ENCODE measurements at places on chromosomes 1 and 21.

DNA sequence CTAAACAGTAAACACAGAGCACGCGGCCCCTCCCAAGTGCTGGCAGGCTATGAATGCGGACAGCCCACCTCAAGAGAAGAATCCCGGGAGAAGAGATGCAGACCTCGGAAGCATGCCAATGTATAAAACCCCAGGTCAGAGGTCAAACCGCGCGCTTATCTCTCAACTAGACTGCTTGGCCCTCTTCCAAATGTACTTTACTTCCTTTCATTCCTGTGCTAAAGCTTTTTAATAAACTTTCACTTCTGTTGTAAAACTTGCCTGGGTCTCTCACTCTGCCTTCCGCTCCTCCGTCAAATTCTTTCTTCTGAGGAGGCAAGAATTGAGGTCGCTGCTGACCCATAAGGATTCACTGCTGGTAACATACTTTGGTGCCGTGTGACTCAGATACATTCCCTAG, 216.0 kb downstream of the S1PR1 start:
- no peak for DNase-seq

GRCh38 chr1:16720351-16721223, 19.7 kb upstream of the RNU1-4 start:
- no peak for DNase-seq

- DNase-seq: no peak
These were observed 42.3 kb downstream of the MAN1C1 start for GRCh38 chr1:25658791-25659431.

- DNase-seq: no peak
These were observed 75.5 kb downstream of the CAMK2N1 start for GRCh38 chr1:20410503-20410902.

- DNase-seq: no peak
These were observed 18.3 kb upstream of the PLEKHA6 start for GRCh38 chr1:204377800-204378668.

DNA sequence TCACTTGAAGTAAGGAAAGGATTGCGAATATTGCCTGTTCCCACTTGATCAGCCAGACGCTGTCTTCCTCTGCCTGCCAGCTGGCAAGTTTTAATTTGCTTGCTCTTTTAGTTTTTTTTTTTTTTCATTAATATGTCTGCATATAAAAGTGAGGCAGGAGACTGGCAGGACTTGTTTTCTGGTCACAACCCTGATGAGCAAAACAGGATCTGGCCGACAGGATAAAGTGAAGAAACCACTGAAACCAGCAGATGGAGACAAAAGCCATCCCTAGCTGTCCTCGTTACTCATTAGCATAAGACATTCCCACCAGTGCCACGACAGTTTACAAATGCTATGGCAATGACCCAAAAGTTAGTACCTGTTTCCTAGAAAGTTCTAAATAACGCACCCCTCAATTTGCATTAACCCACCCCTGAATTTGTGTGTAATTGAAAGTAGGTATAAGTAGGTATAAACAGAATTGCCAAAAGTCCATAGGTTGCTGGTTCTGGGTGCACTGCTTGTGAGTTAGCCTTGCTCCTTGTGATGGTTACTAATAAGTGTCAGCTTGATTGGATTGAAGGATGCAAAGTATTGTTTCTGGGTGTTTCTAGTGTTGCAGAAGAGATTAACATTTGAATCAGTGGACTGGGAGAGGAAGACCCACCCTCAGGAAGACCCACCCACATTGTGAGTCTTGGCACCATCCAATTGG, 60.8 kb downstream of the ZNF684 start:
- DNase-seq: no peak

GRCh38 chr1:34864759-34865158, 5.2 kb upstream of the SMIM12 start:
- no peak for DNase-seq

DNA sequence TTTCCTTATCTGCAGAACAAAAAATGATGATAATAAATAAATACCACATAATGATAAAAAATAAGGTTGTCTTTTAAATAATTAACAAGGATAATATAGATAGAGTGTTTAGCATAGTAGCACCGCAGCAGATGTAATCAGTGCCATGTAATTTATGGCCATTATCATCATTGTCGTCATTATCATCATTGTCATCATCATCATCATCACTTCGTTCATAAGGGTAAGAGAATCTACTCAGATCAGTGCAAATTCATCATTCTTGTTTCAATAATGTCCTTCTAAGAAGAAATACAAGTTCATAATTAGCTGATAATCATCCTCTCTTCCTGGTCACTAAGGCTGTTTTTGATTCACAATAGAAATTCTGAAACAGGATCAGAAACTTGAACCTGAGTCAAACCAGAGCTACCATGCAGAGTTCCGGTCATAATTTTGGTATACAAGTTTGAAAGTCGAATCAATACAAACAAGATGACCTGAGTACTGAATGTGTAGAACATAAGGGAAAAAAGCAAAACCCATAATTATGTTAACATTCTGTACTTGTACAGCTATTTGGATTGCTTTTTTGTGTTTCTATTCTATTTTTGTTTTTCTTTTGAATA, 172.0 kb downstream of the LRRC40 start:
- no peak for DNase-seq

DNA sequence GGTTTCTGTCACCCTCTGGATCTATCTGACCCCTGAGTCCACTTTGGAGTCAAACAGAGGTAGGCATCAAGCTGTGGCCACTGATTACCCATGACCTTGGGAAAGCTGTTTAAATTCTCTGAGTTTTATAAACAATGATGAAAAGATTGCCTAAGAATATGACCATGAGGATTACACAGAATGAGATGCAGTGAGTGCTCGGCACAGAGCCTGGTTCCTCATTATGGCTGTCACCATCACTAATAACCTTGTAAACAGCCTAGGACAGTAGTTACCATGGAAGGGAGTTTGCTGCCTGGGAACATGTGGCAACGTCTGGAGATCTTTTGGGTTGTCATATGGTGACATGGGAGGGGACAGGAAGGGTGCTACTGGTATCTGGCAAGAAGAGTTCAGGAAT, 248.3 kb upstream of the KAZN start:
- no peak for DNase-seq

DNA sequence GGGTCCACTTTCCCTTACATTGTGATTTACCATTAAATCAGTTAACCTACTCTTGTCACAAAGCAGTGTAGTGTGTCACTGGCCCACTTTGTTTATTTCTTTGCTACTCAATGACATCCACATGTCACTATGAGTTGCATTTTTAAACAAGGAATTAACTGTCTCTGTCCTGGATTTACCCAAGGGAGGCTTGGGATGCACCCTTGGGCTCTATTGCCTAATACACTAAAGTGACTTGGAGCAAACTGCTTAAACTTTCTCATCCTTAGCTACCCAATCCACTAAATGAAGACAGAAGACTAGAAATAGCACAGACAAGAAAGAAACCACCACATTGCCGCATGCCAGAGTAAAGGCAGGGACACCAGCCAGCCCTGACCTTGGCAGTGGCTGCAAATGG, 136.2 kb upstream of the TIAM1 start:
- DNase-seq: no peak

DNA sequence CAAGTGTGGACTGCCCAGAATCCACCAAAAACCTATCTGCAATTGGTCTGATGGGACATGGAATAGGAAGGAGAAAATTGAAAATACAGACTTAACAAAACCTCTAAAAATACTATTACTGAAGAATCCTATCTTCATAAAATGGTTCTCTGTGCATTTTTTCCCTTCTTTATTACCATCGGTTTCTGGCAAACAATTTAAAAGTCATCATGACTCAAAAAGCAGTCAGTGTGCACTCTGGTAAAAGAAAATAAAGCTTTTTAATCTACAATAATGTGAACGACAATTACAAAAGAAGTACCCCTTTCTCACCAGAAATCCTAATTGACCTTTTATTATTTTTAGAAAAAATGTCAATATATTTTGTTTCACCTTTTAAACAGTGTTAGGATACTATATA, 186.3 kb downstream of the TPR start:
- no peak for DNase-seq

- no peak for DNase-seq
These were observed 1908.7 kb downstream of the MRPL39 start for GRCh38 chr21:23698619-23699018.

- DNase-seq: no peak
These were observed 166.4 kb downstream of the PBX1 start for GRCh38 chr1:164725401-164725800.

DNA sequence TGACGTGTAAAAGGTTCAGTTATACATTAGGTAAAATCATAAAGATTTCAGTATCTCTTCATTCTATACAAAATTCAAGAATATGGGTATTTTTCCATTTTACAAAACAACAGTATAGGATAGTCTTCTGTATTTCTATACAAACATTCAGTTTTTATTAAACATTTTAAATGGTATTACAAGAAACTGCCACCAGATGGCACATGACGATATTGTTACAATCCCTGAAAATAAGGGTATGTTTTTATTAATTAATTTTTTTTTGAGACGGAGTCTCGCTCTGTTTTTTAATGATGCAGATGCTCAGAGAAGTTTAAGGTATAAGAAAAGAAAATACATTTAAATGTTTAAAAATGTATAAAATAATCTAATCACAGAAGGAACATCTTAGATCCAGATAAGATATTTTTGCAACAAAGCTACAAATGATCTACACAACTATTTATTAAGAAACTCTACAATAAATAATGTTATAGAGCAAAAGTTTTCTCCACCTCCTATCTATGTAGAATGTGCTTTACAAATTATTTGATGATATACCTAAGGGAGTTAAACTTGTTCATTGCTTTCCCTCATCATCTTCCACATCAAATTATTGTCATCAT, 23.5 kb upstream of the RSBN1 start:
- DNase-seq: no peak

DNA sequence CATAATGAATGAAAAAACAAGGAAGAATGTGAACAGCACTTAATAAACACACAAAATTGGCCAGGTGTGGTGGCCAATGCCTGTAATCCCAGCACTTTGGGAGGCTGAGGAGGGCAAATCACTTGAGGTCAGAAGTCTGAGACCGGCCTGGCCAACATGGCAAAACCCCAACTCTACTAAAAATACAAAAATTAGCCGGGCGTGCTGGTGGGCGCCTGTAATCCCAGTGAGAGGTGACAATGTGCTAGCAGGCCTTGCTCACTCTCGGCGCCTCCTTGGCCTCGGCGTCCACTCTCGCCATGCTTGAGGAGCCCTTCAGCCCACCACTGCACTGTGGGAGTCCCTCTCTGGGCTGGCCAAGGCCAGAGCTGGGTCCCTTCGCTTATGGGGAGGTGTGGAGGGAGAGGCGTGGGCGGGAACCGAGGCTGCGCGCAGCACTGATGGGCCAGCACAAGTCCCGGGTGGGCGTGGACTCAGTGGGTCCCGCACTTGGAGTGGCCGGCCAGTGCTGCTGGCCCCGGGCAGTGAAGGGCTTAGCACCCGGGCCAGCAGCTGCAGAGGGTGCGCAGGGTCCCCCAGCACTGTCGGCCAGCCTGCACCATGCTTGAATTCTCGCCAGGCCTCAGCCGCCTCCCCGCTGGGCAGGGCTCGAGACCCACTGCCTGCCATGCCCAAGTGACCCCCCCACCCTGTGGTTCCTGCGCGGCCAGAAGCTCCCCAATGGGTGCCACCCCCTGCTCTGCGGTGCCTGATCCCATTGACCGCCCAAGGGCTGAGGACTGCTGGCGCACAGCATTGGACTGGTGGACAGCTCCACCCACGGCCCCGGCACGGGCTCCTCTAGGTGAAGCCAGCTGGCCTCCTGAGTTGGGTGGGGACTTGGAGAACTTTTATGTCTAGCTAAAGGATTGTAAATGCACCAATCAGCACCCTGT, 30.6 kb upstream of the ATG4C start:
- no peak for DNase-seq

DNA sequence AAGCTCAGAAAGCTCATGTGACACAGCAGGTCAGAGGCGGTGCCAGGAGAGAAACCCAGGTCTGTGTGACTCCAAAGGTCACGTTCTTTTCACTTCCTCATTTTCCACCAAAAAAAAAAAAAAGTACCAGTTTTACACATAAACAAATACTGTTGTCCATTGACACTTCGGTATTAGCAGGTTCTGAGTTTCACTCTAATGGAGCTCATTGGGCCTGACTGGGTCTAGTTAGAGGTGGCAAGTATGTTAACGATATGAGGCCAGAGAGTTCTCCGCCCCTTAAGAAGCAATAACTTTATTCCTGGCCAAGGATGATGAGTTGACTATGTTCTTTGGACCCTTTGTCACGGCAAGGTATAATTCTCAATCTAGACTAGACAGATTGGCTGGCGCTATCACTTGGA, 30.0 kb upstream of the SDE2 start:
- DNase-seq: no peak

GRCh38 chr1:177181631-177182291, 11.0 kb downstream of the BRINP2 start:
- DNase-seq: no peak

DNA sequence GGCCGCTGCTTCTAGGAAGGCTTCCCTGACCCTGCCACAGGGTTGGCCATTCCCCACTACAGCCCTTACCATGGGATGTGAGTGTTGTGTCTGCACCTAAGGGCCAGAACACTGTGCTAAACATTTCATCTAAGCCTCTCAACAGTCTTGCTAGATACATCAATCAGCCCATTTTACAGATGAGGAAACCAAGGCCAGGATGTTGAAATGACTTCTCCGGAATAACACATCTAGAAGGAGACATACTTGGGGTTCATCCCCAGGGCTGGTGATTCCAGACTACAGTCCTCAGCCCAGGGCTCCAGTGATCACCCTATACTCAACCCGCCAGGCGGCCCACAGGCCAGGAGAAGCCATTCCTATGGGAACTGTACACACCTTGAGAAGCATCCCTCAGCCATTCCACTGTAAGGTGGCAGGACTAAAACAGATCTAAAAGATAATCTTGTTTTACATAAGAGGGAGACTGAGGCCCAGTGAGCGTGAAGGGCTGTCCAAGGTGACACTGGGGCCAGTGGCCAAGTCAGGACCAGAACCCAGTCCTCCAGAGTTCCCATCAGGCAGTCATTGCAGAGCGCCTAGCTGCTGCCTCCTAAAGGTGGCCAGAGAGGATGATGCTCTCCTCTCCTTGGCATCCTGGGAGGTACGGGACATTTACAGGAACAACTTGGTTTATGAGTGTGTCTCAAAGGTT, 119.5 kb downstream of the GLIS1 start:
- DNase-seq: no peak

GRCh38 chr1:112806090-112806642, 91.0 kb upstream of the PPM1J start:
- no peak for DNase-seq

- DNase-seq: no peak
These were observed 123.5 kb upstream of the MAGI3 start for GRCh38 chr1:113266788-113267187.

DNA sequence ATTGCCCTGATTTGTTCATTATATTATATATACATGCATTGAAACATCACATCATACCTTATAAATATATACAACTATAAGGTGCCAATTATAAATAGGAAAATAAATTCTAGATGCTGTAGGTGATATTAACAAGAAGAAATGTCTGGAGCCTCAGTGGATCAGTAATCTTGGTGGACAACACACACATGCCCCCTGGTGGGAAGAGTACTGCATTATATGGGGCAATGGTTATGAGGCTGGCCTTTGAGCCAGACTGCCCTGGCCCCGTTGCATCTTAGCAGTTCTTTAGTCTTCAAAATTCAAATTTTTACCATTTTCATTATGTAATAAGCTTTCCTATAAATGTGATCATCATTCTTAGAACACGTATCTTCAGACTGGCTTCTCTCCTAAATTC, 335.0 kb upstream of the GREM2 start:
- no peak for DNase-seq

Data from keratinocyte (primary cell).